ENCODE measurements at places on chromosomes 5 and 9. TPM values are rescaled to one million over a fixed set of nuclear protein-coding genes. Genes with fewer than 3 reads are reported as not detected.

GGTA1 gene
- total RNA-seq = 6.3 TPM

ALDH7A1 gene
- 66.0 TPM for total RNA-seq

CCL27 gene
- not detected for total RNA-seq

ACSL6 gene
- total RNA-seq = 6.7 TPM

CARTPT gene
- not detected for total RNA-seq

DDX4 gene
- not detected for total RNA-seq

PRSS3 gene
- 1.3 TPM for total RNA-seq

PFDN1 gene
- total RNA-seq = 45.3 TPM

ANKRD18B gene
- total RNA-seq = 0.77 TPM

DNA sequence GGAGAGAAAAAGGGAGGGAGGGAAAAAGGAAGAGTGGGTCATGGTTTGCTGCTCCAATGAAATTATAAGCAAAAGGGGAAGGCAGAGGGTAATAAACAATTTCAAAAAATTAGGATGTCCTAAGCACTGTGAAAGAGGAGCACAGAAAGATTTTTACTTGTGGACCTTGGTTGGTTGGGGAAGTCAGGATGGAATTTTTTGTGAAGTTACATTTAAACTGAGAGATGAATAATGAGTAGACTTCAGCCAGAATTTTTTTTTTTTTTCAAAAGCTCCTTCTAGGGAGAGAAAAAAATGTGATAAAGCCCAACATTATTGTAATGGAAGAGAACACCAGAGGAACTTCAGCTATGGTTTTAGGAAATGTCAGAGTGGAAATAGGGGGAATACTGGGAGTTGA, 515.9 kb upstream of the PAPPA start:
- no peak overlapping the region for H3K27ac ChIP-seq
- no peaks in the 10 kb centered on the region for H3K4me1 ChIP-seq
- H3K27me3 ChIP-seq = no peaks in the 10 kb centered on the region
- H3K4me3 ChIP-seq = no peak overlapping the region
- no peaks in the 10 kb centered on the region for H3K36me3 ChIP-seq

DNA sequence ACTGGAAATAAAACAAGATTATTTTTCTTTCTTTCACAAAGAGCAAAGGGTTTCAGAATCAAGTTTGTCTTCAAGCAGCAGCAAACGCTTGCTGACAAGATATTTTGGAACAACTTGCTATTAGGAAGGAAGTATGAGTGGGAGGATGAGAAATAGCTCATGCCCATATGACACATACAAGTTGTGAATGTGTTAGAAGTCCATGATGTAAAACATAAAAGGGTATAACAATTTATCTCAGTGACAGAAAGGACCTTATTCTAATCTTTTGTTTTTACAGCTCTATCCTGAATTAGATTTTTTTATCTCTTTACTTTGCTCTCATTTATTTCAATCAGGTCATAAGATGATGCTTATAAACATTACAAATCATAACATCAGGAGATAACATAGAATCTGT, 516.6 kb upstream of the MEF2C start:
- no peaks in the 10 kb centered on the region for H3K36me3 ChIP-seq
- no peaks in the 10 kb centered on the region for H3K27me3 ChIP-seq
- DNase-seq = no peak
- no peak overlapping the region for H3K4me3 ChIP-seq
- H3K27ac ChIP-seq = no peak overlapping the region

DNA sequence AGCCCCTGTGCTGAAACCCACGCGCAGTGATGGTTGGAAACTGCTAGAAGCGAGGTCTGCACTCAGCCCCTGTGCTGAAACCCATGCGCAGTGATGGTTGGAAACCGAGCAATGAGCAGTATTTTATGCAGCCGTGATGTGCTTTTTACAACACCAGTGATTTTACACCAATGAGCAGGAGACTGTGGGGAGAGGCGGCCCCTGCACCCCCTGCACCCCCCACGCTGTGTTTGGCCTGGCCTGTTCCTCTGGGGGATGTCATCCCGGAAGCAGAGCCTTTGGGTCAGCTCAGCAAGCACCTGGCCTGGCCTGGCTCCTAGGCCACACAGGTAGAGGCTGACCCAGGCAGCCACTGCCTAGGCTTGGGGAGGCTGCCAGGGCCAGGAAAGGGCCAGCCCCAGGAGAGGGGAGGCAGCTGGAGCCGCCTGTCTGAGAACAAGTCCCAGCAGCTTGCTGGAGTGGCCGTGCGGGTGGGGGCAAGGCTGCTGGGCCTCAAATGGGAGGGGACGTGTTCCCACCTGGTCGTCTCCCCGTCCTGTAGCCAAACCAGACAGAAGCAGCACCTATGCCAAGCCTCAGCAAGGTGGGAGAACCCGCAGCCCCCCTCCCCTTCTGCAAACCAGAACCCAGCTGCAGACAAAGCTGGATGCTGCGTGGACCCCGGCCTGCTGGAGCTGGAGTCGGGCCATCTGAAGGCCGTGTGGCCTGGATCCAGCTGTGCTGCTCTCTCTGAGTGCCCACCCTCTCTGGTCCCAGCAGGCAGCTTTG, 46.8 kb downstream of the DBH start:
- peak; percentile 30 for DNase-seq
- no peaks in the 10 kb centered on the region for H3K27me3 ChIP-seq
- no peak overlapping the region for H3K4me3 ChIP-seq
- H3K4me1 ChIP-seq = peaks cover 27% of the 10 kb centered on the region

DNA sequence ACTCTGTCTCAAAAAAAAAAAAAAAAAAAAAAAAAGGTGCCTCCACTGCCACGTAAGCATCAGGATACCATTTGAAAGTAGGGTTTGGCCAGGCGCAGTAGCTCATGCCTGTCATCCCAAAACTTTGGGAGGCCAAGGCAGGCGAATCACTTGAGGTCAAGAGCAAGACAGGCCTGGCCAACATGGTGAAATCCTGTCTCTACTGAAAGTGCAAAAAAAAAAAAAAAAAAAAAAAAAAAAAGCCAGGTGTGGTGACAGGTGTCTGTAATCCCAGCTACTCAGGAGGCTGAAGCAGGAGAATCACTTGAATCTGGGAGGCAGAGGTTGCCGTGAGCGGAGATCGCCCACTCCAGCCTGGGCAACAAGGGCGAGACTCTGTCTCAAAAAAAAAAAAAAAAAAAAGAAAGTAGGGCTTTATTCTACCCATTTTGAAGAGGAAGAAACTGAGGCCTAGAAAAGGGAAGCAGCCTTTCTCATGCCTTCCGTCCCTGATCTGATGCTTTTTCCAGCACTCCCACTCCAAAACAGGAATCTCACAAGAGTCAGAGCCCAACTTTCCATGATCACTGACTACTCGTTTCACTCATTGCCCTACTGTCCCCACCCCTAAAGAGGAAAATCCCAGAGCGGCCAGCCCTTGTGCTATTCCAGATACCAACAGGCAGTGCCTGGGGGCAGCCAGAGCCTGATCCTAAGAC, 16.3 kb upstream of the CCIN start:
- DNase-seq = no peak
- peaks cover 10% of the 10 kb centered on the region for H3K4me1 ChIP-seq
- no peaks in the 10 kb centered on the region for H3K27me3 ChIP-seq
- H3K4me3 ChIP-seq = no peak overlapping the region

GRCh38 chr9:34997379-34997781, 7.8 kb downstream of the DNAJB5 start:
- no peak for DNase-seq
- H3K27me3 ChIP-seq = no peaks in the 10 kb centered on the region
- H3K4me3 ChIP-seq = no peak overlapping the region
- no peak overlapping the region for H3K27ac ChIP-seq
- peaks cover 13% of the 10 kb centered on the region for H3K4me1 ChIP-seq

DNA sequence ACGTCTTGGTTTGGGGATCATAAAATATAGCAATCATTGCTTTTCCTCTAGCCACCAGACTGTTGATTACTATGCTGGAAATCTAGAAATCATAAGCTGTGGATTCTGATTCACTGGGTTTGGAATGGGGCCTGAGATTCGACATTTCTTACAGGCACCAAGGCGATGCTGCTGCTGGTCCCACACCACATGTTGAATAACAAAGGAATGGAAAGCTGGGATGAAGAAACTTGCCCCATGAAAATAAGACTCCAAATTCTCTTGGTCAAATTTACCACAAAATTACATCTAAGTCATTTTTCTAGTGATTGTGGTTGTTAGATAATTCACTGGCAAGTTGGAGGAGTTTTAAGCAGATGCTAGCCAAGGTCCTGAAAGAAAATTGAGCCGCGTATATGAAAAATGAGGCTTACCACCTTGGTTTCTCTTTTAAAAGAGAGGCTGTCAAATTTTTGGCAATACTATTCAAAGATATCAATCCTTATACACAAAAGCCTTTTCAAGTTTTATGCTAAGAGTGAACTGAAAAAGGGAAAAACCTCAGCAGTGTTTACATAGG, 23.0 kb upstream of the MEIKIN start:
- H3K27ac ChIP-seq = no peak overlapping the region
- H3K4me1 ChIP-seq = no peaks in the 10 kb centered on the region
- no peaks in the 10 kb centered on the region for H3K27me3 ChIP-seq
- DNase-seq = no peak
- H3K4me3 ChIP-seq = no peak overlapping the region

GRCh38 chr9:13615660-13616490, 336.4 kb upstream of the MPDZ start:
- no peaks in the 10 kb centered on the region for H3K36me3 ChIP-seq

GRCh38 chr9:122076117-122076516, 17.0 kb downstream of the TTLL11 start:
- DNase-seq = no peak
- no peaks in the 10 kb centered on the region for H3K4me1 ChIP-seq
- no peak overlapping the region for H3K4me3 ChIP-seq

DNA sequence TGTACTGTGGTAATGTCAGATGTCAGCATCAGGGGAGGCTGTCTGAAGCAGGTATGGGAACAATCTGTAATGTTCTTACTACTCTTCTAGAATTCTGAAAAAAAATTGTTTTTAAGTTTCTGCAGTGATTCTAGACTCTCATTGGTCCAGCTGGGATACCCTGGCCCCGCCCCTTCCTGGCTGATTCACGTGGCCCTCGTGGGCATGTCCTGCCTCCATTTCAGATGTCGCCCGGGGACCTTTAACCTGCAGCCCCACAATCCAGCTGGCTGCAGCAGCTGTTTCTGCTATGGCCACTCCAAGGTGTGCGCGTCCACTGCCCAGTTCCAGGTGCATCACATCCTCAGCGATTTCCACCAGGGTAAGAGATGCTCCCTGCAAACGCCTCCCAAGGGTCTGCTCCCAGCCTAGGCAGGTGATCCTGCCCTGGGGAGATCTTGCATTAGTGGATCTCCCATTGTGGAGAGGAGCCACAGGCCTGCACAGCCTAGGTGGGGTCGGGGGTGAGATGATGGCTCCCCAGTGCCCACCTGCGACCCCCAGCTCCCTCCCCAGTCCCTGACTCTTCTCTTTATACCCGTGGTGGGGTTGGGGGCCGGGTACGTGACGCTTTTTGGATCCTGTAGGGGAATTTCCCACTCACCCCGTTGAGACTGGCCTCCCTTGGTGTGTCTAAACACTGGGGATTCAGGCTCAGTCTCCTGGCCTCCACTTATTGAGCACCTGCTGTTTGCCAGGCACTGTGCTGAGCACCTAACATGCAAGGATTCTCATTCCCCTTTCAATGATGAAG, 36.5 kb downstream of the LAMC3 start:
- no peaks in the 10 kb centered on the region for H3K4me1 ChIP-seq
- no peak for DNase-seq
- H3K4me3 ChIP-seq = no peak overlapping the region
- no peaks in the 10 kb centered on the region for H3K36me3 ChIP-seq

GRCh38 chr5:4083591-4084337, 488.1 kb downstream of the IRX1 start:
- H3K36me3 ChIP-seq = no peaks in the 10 kb centered on the region
- H3K4me1 ChIP-seq = no peaks in the 10 kb centered on the region
- H3K27ac ChIP-seq = no peak overlapping the region
- no peak for DNase-seq
- no peaks in the 10 kb centered on the region for H3K27me3 ChIP-seq
- H3K4me3 ChIP-seq = no peak overlapping the region

- peaks cover 27% of the 10 kb centered on the region for H3K4me1 ChIP-seq
- H3K4me3 ChIP-seq = no peak overlapping the region
- H3K36me3 ChIP-seq = no peaks in the 10 kb centered on the region
- no peak for DNase-seq
- no peak overlapping the region for H3K27ac ChIP-seq
- H3K27me3 ChIP-seq = no peaks in the 10 kb centered on the region
Observed at GRCh38 chr5:113255105-113255504, 179.7 kb downstream of the TSSK1B start.

DNA sequence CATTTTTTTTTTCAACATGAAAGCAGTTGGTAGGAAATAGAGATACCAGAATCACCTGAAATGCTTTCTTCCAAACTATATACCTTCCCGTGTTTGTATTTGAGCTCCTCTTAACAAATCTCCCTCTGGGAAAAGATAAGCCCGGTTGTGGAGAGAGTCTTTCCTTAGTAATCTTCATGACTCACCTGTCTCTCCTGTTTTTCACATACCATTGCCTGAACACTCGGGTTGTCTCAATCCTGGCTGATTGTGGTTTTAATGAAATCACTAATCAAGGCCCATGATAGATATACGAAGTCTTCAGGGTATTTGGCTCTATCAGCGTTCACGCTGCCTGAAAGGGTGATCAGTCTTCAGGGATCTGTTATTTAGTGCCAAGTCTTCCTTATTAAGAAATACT, 136.7 kb downstream of the MAN2A1 start:
- no peak overlapping the region for H3K4me3 ChIP-seq
- DNase-seq = no peak
- H3K4me1 ChIP-seq = no peaks in the 10 kb centered on the region
- no peaks in the 10 kb centered on the region for H3K27me3 ChIP-seq

DNA sequence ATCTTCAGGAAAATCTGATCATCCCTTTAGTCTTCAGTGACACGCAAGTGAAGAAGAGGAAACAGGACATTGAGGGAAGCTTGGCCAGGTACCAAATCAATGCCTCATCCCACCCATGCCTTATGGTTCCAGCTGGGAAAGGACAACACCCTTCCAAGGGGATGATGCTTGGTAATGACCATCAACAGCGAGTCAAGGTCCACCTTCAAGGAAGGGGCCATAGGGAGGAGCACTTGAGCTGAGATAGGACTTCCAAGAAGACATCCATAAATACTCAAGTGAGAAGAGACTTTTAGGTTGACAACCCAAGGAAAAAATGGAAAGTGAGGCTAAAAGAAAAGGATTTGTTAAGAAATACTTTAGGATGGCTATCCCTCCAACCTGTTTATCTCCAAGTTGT, 27.1 kb upstream of the GAS1 start:
- no peak for DNase-seq
- H3K4me1 ChIP-seq = peaks cover 20% of the 10 kb centered on the region
- H3K36me3 ChIP-seq = no peaks in the 10 kb centered on the region
- no peak overlapping the region for H3K4me3 ChIP-seq
- no peak overlapping the region for H3K27ac ChIP-seq

- H3K36me3 ChIP-seq = no peaks in the 10 kb centered on the region
- H3K27me3 ChIP-seq = no peaks in the 10 kb centered on the region
- no peak overlapping the region for H3K4me3 ChIP-seq
- H3K4me1 ChIP-seq = peaks cover 35% of the 10 kb centered on the region
Observed at GRCh38 chr5:168057905-168058304, 233.5 kb upstream of the WWC1 start.
